CD4-positive, alpha-beta T cell treated with Interferon gamma for 1 hour (primary cell): ENCODE measurements at places on chromosomes 13 and 19.

GRCh38 chr19:39308531-39309304 is 11.9 kb downstream of the LRFN1 start:
- DNase-seq = no peak

- DNase-seq = no peak
These were observed 8.5 kb upstream of the XPO4 start for GRCh38 chr13:20911037-20911436.

GRCh38 chr13:100917011-100917410 is 242.4 kb upstream of the TMTC4 start:
- no peak for DNase-seq

GRCh38 chr13:44819245-44819644 is 170.0 kb downstream of the NUFIP1 start:
- DNase-seq = no peak

GRCh38 chr19:17281391-17282304 is at the start of gene ANKLE1:
Gene ANKLE1 (plus strand): TSS chr19:17281901. CDS start chr19:17281921, 20 bp downstream.
- peak; percentile 53 for DNase-seq

DNA sequence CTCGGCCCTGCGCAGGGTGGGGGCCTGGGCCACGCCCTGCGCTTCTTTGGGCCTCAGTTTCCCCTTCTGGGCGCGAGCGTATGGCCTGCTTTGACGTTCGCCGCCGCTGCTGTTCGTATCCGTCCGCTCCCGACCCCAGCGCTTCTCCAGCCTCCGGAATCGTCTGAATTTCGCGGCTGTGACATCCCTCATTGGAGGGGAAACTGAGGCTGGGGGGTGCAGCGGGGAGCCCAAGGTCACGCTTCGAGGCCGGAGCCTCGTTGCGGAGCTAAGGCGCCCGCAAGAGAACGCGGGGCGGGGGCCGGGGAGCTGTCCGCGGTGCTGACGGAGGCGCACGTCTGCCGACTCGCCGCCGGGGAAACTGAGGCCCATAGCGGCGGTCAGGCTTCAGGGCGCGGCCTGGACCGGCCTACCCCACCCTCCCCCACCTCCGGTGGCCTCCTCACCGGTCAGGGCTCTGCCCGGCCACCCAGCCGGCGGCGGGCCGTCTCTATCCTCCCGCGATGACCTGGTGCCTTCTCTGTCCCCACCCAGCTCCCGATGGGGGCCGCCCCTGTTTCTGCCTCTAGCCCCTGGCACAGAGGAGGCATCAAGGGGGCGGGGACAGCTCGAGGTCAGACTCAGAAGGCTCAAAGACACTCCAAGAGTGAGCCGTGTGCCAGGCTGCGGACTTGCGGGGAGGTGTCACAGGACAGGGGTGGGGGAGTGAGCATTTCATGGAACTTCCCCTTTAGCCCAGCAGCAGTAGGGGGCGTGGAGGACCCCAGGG is 3.0 kb upstream of the APC2 start:
- DNase-seq = no peak

- no peak for DNase-seq
These were observed 8.7 kb downstream of the IQCN start for GRCh38 chr19:18265582-18265981.

DNA sequence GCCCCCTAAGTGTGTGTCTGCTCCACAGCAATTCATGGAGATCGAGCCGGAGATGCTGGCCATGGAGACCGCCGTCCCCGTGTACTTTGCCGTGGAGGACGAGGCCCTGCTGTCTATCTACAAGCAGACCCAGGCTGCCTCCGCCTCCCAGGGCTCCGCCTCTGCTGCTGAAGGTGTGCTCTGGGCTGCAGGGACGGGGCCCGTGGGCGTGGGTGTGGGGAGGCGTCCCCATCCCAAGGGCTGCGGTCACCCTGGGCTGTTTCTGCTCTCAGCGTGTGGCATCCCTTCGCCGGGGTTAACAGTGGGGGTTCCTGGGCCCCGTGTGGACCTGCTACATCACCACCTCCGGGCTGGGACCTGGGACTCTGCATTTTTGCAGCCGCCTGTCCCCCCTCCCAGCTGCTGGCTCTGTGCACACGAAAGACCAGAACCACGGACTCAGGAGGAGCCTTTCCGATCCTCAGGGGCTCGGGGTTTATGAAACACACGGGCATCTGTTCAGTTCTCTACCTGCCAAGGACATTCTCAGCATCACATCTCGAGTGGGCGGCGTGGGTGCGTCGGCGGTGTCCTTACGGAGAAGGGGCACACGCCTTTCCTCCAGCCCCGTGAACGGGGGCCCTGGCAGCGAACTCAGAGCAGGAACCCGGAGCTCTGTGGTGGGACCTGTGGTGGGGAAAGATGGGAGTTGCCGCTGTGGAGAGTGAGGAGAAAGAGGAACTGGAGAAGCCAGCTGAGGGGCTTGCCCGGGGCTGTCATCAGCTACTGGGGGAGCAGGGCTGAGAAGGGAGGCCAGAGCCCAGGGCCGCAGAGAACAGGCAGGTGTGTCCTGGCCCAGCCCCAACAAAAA is 7.8 kb downstream of the NCLN start:
- DNase-seq = no peak

GRCh38 chr13:111153977-111154332 is 38.8 kb downstream of the ARHGEF7 start:
- DNase-seq = no peak

DNA sequence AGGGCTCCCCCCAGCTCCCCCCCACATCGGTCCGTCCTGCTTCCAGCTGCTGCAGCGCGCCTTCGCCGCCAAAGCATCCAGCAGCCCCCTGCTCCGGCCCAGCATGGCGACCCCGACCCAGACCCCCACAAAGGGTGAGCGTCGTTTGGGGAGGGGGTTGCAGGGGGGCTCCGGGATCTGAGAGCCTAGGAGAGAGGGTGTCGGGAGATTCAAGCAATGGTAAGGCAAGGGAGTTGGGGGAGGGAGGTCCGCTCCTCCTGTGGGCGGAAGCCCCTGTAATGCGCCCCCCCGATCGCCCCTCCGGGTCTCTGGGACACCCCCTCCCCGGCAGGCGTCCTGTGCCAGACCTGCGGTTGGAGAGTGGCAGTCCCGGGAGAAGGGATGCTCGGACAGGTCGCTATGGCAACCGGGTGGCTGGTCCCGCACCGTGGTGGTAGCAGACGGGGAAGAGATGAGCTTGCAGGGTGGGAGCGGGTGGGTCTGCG is at the start of gene FXYD7:
TSS of gene FXYD7 (plus strand) at position 25 of the 485 bp plus-strand sequence. CDS start at position 104, 79 bp downstream.
- DNase-seq = no peak

- DNase-seq = no peak
These were observed 9.5 kb upstream of the NDUFS7 start for GRCh38 chr19:1374250-1374577.

DNA sequence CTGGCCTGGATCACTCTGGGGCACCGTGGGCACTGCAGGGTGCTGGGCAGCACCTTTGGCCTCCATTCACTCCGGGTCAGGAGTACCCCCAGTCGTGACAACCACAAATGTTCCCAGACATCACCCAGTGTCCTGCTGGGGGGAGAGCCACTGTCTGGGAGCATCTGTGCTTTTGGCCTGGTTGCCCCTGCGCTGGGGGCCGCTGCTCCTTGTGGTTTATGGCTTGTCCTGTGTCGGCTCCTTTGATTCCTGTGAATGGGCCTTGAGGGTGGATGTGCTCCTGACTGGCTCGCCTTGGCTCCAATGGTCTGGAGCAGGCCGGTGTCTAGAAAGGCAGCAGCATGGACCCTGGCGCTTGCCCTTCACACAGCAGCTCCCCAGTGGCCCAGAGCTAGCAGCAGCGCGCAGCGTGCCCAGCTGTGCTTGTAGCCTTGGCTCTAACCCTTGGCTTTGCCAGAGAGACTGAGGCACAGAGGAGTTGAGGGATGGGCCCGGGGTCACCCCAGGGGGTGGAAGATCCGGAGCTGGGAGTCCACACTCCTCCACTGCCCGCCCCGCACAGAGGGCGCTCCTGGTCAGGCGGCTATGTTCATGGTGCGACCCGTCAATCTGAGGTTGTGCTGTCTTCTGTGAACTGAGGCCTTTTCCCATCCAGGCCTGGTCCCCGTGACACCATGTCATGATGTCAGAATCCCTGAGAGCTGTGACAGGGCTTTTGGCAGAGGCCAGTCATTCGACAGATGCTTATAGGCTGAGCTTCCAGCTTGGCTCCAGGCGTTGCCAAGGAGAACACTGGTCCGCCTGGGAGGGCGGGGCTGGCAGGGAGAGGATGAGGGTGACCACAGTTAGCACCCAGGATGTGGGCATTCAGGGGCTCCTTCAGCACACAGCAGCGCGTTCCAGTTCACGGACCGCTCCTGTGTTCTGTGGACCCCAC is 4.1 kb downstream of the DAZAP1 start:
- peak; percentile 17 for DNase-seq

- no peak for DNase-seq
These were observed 118.3 kb upstream of the STARD13 start for GRCh38 chr13:33403807-33404362.

DNA sequence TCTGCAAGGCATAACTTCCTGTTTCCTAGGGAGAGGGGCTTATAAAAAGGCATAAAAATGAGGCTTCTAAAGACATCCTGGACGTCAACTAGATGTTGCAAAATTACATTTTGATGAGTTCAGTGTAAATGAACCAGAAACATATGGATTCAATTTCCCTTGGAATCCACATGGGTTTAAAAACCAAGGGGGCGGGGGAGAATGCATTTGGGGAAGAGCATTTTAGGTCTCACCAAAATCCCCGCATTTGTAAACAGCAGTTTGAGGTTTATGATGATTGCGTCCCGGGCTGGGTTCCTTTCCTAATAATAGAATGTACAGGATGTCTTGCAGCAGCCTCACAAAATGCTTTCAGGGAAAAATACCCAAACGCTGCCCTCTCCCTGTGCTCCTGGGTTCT is 407.8 kb downstream of the ZNF536 start:
- DNase-seq = no peak

DNA sequence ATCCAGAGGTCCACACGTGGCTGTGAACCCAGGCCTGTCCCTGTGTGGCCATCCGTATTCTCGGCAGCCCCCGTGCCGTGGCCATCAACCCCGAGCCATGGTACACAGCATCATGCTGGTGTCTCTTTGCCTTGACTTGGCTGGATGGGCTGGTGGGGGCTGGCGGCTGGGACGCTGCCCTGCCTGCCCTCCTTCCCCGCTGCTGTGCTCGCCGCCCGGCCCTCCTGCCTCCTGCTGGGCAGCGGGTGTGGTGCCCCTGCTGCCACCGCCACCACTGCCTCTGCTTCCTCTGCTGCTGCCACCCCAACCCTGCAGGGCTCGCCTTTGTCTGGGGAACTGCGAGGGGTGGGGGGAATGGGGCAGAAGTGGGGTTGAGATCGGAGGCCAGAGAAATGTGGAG is 19.7 kb upstream of the EHD2 start:
- no peak for DNase-seq

DNA sequence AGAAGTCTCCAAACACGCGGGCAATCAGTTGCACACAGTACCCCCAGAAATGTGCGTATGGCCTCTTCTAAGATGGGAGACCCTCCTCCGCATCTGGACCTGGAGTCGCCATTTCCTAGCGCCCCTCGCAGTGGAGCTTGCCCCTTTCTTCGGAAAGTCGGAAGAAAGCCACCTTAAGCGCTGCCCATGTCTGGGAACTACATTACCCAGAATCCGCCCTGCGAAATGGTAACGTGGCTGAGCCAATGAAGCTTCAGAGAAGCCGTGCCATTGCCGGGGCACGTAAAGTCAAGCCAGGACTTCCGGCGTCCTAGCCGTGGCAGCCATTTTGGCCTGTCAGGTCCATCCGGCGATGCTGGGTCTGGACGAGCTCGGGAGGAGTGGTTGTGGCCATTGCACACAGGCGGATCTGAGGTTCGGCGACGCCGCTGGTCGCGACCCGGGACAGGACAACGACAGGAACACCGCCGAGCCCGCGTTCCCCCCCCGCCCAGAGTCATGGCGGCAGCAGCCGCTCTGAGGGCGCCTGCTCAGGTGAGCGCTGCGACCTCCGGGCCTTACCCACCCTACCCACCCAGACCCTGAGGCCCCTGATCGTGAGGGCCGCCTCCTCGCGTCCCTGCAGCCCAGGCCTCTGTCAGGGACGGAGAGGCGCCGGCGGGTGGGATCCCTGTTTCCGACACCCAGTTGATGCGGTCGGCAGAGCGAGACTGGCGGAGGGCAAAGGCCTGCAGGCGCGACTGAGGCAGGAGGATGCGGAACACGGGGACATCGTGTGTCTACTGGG is at the start of gene ZNF586:
TSS of gene ZNF586 (plus strand) at position 332 of the 787 bp plus-strand sequence. CDS start at position 499, 167 bp downstream.
- DNase-seq = peak; percentile 88

- peak; percentile 76 for DNase-seq
These were observed 11.7 kb upstream of the CLN5 start for GRCh38 chr13:76980075-76980718.

DNA sequence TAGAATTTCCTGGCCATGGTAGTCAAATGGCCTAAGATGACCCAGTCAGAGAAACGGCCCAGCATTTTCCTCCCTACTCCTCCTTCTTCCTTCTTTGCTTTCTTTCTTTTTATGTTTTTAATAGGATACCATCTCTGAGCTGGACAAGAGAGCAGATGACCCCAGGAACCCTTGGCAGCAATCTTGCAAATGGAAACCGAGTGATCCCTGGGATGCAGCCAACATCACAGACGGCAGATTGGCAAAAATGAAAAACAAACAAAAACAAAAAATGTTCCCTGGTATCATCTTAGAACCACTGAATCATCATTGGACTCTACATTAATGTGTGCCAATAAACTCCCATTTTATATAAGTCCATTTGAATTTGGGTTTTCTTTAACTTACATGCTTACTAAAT is 424.4 kb downstream of the FGF14 start:
- no peak for DNase-seq

DNA sequence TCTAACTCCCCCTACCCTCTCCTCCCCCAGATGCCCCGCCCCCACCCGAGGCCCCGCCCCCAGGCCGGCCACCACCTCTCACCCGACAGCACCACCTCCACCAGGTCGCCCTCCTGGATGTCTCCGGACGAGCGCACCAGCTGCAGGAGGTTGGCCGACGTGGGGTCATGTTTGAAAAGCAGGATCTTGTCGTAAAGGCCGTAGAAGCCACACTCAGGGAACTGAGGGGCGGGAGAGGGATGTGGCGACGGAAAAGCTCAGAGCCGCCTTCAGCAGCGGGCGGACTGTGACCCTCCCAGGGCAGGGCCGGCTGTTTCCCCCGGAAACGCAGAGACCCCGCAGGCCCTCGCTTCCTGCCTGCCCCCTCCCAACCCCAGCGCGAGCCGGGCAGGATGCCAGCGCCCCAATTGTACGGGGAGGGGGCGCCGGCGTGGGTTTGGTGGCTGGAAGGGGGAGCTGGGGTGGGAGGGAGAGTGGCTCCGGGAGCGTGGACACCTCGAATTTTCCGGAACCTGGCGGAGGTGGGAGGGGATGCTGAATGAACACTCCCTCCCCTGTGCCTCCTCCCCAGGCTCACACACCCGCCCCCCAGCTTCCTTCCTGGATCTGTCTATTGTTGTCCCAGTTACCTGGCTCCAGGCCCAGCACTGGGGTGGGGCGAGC is 3.0 kb downstream of the PRKD2 start:
- DNase-seq = peak; percentile 67
